ENCODE measurements at places on chromosomes 13 and 19.

- DNase-seq, result no peak
These were observed 688 bp downstream of the ZNF225 start for GRCh38 chr19:44113784-44114390.

DNA sequence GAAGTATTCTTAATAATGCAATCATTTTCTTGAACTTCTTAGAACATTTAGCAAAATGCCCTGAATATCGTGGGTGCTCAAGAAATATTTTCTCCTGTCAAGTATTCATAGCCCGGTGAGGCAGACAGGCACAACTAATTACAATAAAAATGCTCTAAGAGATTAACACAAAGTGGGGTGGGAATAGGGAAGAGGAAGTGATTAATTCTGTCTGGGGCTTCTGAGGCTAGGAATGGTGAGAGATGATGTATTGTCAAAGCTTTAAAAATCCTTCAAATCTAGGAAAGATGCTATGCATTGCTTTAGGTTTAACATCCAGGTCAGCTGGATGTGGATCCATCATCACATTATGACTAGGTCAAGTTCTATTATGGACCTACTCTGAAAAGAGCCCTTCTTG, 66.9 kb upstream of the POSTN start:
- DNase-seq, result no peak

- no peak for DNase-seq
These were observed 766 bp downstream of the LRRC25 start for GRCh38 chr19:18396471-18397241.

DNA sequence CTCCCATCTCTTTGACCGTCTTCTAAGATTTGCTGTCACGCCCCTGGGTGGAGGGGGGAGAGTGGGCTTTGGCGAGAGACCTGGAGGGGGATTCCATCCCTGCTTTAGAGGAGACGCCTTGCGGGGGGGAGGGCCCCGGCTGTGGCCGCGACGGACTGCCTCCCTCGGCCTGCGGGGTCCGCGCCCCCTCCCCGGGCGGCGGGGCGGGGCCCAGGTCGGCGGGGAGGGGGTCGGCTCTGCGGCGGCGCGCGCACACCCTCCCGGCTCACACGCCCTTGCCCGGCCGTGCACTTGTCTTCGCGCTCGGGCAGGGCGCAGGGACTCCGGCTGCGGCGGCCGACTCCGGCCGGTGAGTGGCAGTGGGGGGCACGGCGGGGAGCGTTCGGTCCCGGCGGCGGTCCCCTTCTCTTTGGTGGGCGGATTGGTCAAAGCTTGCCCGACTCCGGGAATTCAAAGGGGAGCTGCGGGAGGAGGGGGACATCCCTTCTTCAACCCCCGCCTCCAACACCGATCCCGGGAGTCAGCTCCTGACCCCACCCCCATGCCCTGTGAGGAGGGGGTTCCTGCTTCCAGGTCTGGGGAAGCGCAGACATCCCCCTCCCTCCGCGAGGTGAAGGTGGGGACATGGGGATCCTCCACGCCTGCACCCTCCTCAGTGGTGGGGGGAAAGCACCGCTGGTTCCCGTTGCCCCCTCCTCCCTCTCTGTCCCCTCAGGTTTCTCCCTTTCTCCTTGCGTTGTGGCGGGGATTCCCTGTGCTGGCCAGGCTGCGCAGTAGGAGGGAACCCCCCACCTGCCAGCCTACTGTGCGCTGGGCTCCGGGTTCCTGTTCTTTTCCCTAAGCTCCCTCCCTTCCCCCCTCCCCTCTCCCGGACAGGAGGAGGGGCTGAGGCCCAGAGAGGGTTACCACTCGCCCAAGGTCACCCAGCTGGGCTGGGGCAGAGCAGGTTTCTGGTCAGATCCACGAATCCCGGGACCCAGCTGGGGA, 14.6 kb upstream of the KCNN1 start:
- DNase-seq, result no peak

DNA sequence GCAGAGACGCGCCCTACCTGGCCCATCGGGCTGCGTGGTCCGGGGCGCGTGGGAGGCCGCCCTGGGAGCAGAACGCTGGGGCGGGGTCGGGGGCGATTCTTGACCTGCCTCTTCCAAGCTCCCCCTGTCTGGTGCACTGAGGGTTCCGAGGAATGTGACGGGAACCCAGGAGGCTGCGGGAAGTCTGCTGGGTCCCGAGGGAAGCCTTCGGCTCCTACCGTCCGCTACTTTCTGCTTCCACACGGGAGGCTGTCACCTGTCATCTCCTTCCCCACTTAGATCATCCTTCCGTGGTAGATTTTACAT, 781 bp upstream of the SPRYD7 start:
- DNase-seq, result no peak

GRCh38 chr13:40464337-40465014, 202.0 kb downstream of the FOXO1 start:
- DNase-seq, result no peak

GRCh38 chr13:54633456-54633855, 1604.8 kb downstream of the OLFM4 start:
- no peak for DNase-seq

- no peak for DNase-seq
These were observed 19.9 kb upstream of the ZNF208 start for GRCh38 chr19:22030680-22031079.

DNA sequence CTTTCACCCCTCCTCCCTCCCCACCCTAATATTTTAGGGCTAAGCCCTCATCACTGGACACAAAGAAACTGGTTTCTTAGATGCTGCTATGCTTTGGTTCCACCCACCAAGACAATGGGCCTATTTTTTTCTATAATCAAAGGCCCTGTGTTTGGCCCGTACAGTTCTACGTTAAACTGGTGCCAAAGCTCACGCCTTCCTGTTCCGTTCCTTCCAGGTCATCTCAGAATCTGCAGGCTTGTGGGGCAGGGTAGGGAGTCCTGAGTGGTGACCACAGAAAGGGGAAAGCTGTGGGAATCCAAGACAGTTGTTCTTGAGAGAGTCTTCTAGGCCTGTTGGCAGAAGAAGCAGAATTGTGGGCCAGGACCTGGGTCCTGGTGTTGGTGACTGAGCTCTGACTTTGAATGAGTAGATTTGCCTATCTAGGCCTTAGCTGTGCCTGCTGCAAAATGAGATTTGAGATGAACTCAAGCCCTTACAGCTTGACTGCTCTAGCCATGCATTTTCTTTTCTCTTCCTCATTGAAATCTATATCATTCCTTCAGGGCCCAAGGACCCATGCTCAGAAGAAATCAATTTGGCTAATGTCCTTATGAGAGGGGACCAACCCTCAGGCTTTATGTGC, 19.1 kb upstream of the CXCL17 start:
- DNase-seq, result no peak

DNA sequence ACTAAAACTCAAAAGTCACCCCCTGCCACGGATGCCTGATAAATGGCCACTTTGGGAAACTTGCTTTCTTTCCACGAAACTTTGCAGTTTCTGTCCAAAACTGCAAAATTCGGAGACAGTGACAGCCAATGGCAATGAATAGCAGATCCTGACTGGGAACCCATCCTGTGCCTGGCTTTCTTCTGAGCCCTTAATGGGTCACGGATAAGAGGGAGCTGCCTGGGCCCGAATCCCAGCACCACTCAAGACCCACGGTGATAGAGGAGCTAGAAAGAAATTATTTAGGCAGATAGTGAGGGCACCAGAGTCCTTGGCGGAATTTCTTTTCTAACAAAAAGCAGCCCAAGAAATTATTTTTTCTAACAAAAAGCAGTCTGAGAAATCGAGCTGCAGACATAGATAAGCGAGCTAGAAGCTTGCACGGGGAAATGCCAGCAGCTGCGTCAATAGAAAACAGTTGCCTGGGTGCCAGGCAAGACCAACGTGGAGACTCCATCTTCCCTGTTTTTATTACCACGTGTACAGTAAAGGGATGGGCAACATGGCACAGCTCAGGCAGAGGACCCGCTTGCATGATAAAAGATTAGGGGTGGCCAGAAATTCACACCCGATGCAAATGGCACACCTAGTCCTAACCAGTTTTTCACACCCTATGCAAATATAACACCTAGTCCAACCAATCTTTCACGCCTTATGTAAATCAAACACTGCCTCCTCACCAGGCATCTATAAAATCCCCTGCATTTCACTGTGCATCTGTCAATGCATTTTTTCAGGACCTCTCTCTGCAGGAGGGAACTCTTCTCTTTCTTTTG, 7.1 kb upstream of the HSH2D start:
- DNase-seq, result no peak

- no peak for DNase-seq
These were observed 130.9 kb downstream of the DIAPH3 start for GRCh38 chr13:60032851-60033250.

DNA sequence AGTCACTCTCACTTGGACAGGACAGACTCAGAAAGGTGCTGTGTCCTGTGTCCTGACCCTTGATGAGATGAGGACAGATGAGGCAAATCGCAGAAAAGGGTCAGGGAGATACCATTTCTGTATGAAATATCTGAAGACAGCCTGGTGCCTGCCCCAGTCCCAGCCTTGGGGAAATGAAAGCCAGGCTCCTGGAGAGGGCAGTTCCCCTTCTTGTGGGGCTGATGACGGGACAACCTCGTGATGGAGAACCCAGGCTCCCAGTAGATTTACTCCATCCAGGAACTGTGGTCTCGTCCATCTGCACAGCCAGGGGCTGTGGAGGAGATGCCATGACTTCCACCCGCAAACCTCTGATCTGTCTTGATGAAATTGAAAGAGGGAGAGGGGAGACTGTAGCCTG, 13.8 kb downstream of the LILRB1 start:
- no peak for DNase-seq

- DNase-seq, result peak; percentile 64
These were observed 500 bp downstream of the PGLS start for GRCh38 chr19:17511724-17512573.

DNA sequence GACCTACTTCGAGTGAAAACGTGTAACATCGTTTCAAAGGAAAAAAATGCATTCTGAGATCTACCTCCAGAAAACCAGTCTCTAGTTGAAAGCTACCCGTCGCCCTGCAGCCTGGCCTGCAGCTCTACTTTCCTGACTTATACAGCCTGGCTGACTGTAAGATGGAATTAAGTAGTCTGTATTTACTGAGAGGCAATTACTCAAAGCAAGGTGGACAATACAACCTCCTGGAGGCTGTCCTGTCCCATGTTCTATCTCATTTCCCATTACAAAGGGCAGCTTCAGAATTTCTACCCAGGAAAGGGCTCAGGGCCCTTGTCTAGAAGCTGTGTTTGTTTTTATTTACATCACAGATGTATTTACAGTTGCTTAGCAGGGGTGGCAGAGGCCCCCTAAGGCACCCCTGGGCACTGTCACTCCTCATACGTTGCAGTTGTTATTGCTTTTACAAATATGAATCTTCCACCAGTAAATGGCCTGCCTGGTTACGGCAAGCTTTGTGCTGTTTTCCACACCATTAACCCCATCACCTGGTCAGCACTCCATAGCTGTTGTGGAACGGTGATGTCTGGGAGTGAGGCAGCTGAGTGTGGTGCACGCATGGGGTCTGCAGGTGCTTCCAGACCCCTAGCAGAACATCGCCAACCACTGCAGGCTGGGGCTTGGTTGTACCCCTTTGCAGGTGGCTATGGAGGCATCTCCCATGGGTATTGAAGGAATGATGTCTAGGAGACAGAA, 46.3 kb upstream of the MTIF3 start:
- no peak for DNase-seq

DNA sequence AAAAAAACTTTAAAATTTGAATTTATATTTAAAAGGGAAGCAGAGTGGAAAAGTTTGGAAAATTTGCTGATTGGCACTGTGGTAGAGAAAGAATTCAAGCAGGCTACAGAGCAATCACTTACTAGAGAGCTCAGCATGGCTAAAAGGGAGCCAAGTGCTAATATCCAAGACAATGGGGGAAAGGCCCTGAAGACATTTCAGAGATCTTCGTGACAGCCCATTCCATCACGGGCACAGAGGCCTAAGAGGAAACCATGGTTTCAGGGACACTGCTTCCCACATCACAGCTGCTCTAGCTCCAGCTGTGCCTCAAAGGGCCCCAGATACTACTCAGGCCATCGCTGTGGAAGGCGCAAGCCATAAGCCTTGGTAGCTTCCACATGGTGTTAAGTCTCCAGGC, 73.7 kb downstream of the SGCG start:
- no peak for DNase-seq

DNA sequence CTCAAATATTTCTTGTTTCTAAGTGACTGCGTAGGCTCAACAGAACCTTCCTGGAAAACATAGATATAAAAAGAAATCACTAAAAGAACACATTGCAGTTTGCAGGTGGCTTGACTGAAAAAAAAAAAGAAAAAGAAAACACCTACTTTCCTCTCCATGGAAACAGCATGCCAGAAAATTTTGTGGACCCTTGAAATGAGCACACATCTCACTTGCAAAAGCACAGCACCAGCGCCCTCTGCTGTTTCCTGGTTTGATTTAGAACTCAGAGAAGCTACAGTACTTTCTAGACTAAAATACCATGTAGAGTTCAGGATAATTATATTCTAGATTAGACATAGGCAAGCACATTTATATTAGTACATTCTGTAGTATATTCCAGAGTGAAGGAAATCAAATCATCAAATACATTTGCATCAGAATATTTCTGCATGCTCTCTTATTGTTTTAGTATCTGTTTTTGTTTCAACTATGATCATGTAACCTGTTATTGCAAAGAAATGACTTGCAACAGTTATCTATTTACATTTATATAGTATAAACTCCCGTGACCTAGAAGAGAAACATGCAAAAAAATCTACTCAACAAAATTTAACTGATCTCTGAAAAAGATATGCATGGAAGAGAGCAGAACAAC, 22.3 kb upstream of the XPO4 start:
- peak; percentile 34 for DNase-seq

DNA sequence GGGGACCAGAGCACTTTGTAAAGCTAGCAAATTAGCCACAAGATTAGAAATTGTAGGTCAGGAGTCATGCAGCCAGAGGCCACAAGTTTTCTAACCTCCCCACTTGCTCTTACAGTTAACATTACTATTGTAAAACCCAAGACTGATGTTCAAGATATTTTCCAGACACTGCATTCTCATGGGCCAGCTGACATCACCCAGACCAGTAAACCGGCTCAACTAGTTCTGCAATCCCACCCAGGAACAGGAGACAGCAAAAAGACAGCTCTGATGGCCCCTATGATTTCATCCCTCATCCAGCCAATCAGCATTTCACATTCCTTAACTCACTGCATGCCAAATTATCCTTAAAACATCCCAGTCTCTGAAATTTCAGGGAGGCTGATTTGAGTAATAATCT, 178.5 kb downstream of the PRR20E start:
- DNase-seq, result no peak

DNA sequence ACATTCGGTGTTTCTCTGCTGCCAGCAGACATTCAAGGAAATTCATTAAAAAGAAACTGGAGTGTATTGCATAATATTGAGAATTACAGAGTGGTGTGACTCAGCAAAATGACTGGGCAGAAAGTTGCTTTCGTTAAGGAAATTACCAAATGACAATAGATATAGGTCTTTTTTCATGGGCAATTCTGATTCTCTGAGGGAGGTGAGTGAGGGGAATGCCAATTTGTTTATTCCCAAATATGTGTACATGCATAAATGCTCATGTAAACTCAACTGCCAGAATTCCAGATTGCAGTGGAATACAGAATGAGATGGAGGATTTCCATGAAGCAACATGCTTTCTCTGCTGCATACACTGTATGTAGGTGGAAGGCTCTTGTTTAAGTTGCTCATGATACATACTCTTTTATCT, 1730.1 kb downstream of the SLITRK5 start:
- no peak for DNase-seq

GRCh38 chr19:5293612-5294378, 46.8 kb downstream of the PTPRS start:
- DNase-seq, result no peak
